ENCODE measurements at places on chromosomes 2 and 18. TPM values are rescaled to one million over a fixed set of nuclear protein-coding genes. Genes with fewer than 3 reads are reported as not detected.

- H3K4me1 ChIP-seq: no peaks in the 10 kb centered on the region
- no peak overlapping the region for H3K4me3 ChIP-seq
- H3K27me3 ChIP-seq: no peaks in the 10 kb centered on the region
- H3K36me3 ChIP-seq: no peaks in the 10 kb centered on the region
Measured at GRCh38 chr2:226487573-226487972, 312.0 kb downstream of the IRS1 start.

DNA sequence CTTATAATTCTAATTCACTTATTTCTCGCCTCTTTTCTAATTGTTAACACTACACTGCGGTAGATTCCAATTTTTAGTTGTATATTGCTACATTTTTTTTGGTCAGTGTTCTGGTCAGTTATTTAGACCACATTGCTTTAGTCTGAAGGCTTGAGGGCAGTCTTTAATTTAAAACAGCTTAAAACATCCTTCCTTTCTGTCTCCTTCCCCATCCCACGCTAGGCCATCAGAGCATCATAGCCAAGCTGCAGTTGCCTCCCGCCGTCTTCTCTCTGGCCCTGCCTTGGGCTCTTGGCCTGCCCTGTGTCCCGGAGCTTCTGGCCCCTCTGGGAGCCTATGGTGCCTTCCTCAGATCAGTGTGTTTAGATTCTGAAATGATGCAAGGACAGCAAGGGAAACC, 52.6 kb upstream of the GLI2 start:
- no peaks in the 10 kb centered on the region for H3K27me3 ChIP-seq
- no peaks in the 10 kb centered on the region for H3K36me3 ChIP-seq
- no peak overlapping the region for H3K27ac ChIP-seq
- no peak overlapping the region for H3K4me3 ChIP-seq
- DNase-seq: no peak

ECEL1 gene
- total RNA-seq: not detected

GRCh38 chr2:177633910-177634294, 241.3 kb downstream of the AGPS start:
- no peak overlapping the region for H3K27ac ChIP-seq
- H3K4me1 ChIP-seq: no peaks in the 10 kb centered on the region
- H3K4me3 ChIP-seq: no peak overlapping the region
- peaks cover 18% of the 10 kb centered on the region for H3K27me3 ChIP-seq
- no peaks in the 10 kb centered on the region for H3K36me3 ChIP-seq

DNA sequence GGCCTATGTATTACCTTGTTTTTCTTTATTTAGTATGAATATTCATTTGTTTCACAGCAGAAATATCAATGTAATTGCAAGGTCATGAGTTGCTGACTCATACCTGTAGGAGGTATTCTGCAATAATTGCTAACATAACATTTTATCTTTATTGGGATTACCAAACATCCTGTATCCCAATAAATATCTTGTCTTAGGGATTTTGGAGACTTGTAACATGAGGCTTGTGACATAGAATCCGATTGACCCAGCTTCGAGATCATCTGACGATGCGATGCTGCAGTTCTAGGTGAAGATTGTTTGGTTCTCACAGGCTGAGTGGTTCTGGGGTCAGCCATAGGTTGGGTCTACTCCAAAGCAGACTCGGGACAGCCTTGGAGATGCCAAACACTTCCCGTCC, 133.4 kb upstream of the RND3 start:
- H3K27me3 ChIP-seq: no peaks in the 10 kb centered on the region
- H3K4me1 ChIP-seq: no peaks in the 10 kb centered on the region
- H3K36me3 ChIP-seq: no peaks in the 10 kb centered on the region
- no peak overlapping the region for H3K4me3 ChIP-seq
